ENCODE measurements at places on chromosomes 1 and 21. TPM values are rescaled to one million over a fixed set of nuclear protein-coding genes. Genes with fewer than 3 reads are reported as not detected.

Gene ELAPOR1
- 30.6 TPM for total RNA-seq

Gene THBS3
- total RNA-seq: 34.6 TPM

DNA sequence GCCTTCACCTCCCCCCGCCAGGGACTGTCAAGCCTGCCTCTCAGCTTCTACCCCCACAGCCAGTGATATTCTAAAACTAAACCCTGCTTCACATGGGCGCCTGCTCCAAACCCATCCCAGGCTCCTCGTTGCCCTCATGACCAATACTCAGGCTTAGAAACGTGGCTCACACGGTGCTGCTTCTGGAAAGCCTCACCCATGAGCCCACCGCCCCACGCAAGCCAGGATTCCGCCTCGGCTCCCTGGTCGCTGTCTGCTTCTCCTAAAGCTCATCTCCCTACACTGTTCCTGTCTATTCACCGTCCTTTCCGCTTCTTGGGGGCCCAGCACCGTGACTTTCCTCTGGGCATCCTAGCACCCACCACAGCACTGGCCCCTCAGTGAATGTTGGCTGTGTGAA, 72.5 kb downstream of the NID1 start:
- no peak for DNase-seq

DNA sequence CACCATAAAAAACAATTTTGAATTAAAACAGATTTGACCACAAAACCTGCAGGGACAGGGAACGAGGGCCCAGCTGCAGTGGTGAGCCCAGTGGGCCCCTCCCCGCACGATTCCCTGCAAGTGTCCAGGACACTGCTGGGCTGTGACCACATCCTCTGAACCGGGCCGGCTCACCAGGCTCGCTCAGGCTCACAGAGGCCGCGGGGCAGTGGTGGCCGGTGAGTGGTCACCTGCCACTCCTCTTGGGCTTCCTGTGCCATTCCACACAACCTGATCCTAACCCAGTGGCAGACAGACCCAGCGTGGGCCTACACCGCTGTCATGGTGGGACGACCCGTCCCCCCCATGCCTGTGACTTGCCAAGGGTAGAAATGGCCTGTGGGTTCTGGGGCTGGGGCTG, 36.5 kb upstream of the RIPK4 start:
- no peak for DNase-seq

DNA sequence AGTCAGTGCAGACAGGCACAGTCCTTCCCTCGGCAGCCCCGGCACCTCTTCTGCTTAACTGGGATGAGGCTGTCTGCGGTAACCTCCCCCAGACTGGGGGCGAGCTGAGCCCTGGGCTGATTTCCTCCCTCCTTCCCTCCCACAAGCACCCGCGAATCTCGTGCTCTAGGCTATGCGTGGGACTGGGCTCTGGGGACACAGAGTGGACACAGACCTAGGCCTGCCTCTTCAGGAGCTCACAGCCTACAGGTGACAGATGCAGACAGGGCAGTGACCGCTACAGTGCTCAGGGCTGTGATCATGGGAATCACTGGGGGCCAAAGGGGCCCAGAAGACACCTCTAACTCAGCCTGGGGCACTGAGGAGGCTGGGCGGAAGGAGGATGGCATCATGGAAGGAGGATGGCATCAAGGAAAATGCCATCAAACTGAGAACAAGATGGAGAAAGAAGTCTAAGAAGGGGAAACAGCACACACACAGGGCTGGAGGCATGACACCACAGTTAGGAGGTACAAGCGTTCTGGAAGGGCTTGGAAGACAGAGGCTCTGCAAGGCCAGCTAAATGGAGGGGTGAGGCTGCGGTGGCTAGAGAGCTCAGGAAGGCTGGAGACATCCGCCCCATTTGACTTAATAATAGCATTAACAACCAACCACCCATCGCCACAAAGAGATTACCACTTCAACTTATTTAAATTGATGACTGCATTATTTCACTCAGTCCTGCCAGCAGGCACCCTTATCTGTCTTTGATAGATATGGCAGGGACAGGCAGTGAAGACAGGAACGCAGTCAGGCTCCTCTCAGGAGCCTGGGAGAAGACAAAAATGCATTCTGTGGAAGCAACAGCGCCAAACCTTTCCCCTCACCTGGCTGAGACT, 4.2 kb downstream of the TTC39A start:
- no peak for DNase-seq

DNA sequence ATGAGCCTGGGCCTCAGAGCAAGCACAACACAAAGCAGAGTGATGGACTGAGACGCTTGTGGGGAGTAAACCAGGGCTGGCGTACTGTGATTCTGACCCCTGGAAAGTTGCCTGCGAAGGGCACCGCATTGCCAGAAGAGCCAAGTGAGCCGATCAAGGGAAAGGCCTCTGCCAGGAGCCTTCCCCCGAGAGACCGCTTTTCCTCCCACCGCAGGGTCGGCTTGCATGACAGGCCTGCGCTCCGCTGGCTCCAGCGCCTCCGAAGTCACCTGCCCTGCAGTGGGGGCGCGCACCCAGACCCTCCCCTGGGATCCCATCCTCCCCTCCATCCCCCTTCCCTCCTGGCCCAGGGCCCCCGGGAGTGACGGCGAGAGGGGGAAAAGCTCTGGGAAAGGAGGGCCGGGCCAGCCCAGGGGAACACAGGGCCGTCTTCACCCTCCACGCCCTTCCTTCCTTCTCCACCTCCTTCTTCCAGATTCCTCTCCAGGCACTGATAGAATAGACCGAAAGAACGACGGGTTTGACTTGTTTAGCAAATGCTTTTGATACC, 165.0 kb downstream of the TRIM33 start:
- DNase-seq: no peak

- no peak for DNase-seq
These were observed 7.9 kb downstream of the LHX4 start for GRCh38 chr1:180237869-180238476.

- no peak for DNase-seq
These were observed 275.4 kb upstream of the USP24 start for GRCh38 chr1:55490547-55490946.

DNA sequence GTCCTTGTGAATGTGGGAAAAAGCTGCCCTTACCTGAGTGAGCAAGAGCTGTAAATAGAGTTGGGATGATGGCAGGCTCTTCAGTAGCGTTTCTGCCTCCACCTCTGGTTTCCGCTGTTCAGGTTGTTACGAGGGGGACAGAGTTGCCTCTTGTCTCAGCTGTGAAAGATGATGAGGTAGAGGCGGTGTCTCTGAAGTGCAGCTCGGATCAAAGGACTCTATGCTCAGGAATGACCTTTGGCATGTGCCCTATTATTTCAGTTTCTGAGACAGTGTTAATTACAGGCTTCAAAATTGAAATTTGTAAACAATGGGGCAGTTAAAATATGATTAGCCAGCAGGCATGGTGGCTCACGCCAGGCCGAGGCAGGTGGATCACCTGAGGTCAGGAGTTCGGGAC, 70.3 kb downstream of the VPS26C start:
- no peak for DNase-seq

GRCh38 chr1:109570414-109570813, 22.0 kb downstream of the GNAI3 start:
- DNase-seq: no peak

DNA sequence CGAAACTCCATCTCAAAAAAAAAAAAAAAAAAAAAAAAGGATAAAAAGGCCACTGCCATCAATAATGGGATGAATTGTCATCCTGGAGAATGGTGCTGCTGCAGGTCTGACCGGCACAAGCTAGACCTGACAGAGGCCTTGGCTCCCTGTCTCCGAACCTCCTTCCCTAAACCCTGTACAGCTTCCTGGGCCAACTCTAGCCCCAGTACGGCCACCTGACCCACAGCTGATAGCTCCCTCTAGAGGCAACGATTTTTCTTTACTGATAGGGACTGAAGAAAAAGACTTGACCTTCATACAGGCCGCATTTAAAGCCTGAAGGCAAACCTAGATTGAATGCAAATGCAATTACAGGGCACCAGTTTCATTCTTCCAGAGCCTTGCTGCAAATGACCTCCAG, 30.7 kb downstream of the NOL9 start:
- no peak for DNase-seq

DNA sequence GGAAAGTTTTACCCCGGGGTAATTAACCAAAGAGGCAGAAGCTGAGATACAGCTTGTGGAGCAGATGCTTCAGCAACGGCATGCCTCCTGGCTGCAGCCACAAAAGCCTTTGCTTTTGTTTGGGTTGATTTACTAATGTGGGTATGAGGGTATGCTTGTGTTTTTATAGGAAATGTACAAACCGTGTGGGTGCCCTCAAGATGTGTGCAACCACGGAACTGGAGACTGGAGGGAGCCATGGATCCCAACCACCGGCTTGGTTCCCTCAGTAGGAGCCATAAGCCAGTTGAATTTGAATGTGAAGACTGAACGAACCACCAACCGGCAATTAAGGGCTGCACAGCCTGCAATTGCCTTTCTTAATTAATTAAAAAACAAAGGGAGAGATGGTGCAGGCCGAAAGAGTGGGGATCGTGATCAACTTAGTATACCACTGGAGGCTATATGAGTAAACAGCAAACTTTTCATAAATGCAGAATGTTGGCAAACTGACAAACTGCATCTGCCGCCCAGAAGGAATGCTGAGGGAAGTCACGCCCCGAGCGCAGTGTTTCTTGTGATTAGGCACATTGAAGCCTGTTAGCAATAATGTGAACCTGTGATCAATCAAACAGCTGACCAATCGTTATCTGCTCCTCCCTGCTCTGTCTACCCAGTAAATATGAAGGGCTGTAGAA, 104.1 kb downstream of the DISP1 start:
- no peak for DNase-seq

DNA sequence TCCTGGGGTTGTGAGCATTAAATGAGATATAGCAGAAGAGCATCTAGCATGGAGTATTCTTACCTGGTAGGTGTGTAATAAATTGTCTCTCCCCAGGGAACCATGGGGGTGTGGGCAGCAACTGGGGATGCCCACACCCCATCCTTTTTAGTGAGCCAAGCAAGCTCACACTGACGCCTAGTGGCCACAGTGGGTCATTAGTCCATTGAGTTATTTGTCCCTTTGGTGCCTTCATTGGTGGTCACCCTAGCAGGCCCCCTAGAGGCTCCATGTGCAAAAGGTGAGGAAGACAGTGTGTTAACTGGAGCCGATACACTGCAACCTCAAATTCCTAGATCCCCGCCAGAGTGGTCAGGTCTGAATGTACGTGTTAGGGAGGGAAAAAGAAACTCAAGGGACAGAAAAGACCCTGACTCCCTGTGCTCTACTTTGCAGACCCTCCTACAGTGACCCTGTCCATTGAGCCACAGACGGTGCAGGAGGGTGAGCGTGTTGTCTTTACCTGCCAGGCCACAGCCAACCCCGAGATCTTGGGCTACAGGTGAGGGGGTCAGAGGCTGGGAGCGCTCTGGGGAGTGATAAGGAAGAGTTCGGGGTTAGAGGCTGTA, 93.3 kb upstream of the CD1D start:
- no peak for DNase-seq

GRCh38 chr21:33948951-33949444, 33.4 kb upstream of the ATP5PO start:
- no peak for DNase-seq

DNA sequence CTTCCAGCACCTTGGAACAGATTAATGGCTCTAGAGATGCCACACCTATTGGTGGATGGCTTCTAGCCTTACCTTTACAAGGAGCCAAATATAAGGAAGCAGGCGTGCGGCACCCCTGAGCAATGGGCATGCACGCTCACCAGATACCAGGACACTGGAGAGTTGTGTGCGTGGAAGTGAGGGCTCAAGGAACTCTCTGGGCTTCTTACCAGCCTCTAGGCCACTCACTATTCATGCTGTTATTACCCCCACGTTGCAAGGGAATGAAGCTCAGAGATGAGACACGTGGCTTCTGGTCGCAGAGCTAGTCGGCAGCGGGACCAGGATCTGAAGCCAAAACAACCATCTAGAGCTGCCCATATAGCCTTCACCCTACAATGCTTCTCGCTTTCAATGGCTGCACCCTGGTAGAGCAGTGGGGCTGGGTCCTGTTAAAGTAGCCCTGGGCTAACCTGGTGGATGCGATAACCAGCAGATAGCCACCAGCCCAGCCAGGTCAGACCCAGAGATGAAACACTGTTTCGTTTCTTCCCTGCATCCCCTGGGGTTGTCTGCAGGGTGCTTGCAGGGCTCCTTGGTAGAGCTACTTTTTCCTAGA, 396.4 kb upstream of the VAMP3 start:
- DNase-seq: no peak

Data from T-helper 17 cell (primary cell).